ENCODE measurements at places on chromosomes 12 and 14.

DNA sequence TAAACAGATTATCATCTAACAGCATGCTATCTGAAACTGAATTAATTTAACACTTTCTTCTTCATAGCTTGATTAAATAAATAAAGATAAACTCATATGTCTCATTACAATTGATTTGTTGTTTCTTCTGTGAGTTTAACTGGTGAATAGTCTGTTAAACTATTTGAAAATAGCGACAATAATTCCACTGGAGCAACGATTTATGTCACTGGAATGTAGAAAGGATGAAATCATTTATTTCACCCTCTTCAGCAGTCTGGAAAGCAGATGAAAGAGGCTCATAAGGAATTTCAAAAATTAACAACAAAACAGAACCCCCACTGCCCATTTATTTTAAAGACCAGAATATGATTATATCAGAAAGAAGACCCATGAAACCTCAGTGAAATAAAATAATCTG, 1165.1 kb upstream of the USP15 start:
- DNase-seq = no peak

DNA sequence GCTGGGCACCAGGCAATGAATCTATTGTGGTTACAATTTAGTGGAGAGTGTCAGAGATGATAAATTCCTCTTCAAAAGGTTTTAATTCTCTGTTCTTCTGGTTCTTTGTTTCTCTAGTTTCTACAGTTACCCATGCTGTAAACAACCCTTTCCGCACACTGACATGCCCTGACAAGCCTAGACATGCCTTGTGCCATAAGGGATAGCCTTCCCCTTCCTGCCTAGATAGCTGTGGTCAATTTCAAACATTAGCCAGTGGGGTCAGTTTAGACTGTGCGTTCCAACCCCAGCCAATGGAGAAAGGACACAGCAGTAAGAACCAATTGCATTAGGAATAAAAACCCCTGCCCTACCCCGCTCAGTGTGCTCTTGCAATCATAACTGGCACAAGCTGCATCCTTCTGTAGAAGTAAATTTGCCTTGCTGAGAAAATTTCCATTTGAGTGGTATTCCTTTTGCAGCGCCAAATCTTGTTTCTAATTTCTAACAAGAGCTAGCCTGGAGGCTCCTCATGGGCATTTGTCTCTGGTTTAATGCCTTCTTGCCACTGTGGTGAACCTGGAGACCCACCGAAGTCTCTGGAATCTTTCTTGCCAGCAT, 6.4 kb downstream of the EDDM3A start:
- DNase-seq = no peak

GRCh38 chr12:96201272-96202227, 7.4 kb downstream of the ELK3 start:
- no peak for DNase-seq

- no peak for DNase-seq
These were observed 53.4 kb downstream of the RPH3A start for GRCh38 chr12:112844814-112845565.

DNA sequence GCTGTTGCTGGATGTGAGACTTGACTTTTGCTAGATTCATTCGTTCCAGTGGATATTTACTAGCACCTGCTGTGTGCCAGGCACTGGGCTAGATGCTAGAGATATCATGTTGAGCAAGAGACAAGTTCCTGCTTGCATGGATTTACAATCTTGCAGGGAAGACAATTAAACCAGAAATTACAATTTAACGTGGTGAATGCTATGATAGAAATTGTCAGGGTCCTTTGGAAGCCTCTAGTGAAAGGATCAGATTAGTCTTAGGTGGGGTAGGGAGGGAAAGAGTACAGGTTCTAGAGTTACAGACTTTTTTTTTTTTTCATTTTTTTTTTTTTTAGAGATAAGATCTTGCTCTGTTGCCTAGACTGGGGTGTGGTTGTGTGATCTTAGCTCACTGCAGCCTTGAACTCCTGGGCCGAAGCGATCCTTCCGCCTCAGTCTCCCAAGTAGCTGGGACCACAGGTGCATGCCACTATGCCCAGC, 36.7 kb downstream of the SPATS2 start:
- no peak for DNase-seq

GRCh38 chr12:13981990-13982389, 588 bp upstream of the GRIN2B start:
- DNase-seq = no peak

- DNase-seq = peak; percentile 56
These were observed 745 bp downstream of the CAND1 start for GRCh38 chr12:67269633-67270573.

DNA sequence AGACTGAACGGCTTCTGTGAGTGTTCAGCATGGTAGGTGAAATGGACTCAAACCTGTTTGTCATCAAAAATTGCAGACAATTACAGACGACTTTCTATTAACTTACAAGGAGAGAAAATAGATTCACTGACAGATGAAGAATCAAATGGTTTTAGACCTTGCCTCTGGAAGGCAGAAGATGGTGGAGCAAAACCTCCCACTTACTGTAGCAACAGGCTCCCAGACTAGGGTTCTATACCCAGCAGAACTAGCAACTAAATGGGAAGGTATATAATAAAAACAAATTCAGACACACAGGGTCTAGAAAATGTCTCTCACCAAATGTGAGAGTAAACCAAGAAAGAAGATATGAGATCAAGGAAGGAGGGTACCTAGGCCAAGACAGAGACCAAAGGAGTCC, 36.8 kb downstream of the RNF34 start:
- DNase-seq = no peak

- no peak for DNase-seq
These were observed 59.3 kb downstream of the DNAI7 start for GRCh38 chr12:25135531-25136154.

DNA sequence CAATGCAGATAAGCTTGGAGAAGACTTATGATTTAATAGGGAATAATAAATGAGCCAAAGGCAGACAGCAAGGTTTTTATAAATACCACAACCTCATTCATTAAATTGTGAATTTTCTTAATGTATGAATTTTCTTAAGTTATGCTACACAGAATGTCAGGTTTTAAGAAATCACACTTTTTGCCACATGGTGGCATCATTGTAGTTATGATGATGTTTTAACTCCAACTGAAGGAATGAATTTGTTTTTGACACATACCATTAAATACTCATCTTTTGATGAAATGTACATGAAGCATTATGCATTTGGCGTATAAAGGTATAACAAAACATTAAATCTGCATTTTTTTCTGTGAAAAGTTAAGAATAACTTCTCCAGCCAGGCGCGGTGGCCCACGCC, 524.1 kb upstream of the FBXO33 start:
- no peak for DNase-seq

- DNase-seq = no peak
These were observed 7.2 kb upstream of the DICER1 start for GRCh38 chr14:95164506-95164905.

DNA sequence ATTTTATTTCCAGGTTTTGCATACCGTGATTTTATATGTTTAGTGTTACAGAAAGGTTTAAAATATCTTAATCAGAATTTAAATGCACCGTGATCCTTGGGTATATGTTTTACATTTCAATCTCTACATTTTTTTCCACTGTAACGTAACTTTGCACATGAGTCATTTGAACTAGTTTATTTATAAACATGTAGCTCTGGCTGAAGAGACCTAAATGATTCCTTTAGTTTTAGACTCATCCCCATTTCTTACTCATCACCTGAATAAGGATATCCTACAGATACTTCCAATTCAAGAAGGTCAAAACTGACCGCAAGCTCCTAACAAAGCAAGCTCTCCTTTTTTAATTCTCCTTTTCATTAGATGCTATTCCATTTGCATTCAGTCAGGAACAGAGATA, 42.7 kb upstream of the SLC6A15 start:
- DNase-seq = no peak

DNA sequence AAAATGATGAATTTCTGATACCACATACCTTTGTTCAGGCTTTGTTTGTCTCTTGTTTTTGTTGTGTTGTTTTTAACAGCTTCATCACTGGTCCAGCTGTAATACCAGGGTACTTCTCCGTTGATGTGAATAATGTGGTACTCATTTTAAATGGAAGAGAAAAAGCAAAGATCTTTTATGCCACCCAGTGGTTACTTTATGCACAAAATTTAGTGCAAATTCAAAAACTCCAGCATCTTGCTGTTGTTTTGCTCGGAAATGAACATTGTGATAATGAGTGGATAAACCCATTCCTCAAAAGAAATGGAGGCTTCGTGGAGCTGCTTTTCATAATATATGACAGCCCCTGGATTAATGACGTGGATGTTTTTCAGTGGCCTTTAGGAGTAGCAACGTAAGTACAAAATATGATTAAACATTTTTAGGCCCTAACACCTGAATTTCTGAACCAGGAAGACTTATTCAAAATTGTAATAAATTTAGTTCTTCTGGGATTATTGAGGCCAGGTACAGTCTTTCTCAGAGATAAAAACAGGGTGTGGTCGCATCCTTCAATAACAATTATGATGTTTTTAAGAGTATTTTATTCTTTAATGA, 22.4 kb downstream of the RXYLT1 start:
- DNase-seq = no peak

- DNase-seq = no peak
These were observed 1.2 kb upstream of the GLIPR1L2 start for GRCh38 chr12:75389706-75390105.

DNA sequence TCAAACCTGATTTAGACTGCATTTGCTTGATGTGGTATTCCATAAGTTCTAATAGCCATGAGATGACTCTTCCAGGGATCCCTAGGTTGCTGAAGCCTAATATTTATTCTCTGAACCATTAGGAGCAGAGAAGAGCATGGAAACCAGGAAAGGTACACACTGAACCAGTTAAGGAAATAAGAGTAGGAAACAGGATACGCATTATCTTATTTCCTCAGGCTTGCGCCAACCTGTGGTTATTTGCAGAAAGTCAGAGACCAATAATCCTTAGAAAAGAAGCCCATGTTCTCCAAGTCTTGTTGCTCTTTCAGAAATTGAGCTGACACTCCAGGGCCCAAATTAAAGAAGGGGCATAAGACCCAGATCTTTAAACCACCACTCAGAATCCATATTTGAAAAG, 41.8 kb upstream of the SMUG1 start:
- no peak for DNase-seq

DNA sequence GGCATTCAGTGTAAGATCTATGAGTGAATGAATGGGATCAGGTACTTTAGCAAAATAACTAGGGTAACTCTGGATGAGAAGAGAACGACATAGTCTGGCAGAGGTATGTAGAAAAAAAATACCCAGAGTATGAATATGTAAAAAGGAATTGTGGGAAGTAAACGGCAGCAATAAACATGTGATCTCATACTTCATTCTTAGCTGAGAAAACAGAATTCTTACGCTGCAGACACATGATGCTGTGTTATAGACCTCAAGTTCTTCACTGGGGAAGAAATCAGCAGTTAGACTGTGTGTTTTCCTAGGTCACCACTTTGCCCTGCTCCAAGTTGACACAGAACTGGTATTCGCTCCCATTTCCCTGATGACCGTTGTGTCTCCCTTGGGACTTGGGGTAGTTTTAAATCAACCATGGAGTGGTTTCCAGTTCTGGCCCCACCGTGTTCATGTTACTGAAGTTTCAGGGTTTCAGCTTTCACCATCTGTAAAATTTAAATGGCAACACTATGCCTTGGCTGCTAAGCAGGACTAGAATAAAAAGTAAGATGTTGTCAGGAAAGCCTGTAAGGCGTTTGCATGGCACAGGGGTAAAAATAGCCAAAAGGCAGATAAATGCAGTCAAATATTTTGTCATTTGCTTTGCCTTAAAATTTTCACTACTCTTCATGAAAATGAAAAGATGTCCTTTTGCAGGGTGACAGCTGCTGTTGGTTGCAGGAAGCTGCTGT, 223.7 kb downstream of the PELI2 start:
- no peak for DNase-seq

- DNase-seq = no peak
These were observed 2.7 kb upstream of the SIVA1 start for GRCh38 chr14:104750056-104750752.

- no peak for DNase-seq
These were observed 26.7 kb downstream of the RILPL1 start for GRCh38 chr12:123506843-123507236.

- no peak for DNase-seq
These were observed 1108.8 kb upstream of the SEL1L start for GRCh38 chr14:82642425-82642824.

DNA sequence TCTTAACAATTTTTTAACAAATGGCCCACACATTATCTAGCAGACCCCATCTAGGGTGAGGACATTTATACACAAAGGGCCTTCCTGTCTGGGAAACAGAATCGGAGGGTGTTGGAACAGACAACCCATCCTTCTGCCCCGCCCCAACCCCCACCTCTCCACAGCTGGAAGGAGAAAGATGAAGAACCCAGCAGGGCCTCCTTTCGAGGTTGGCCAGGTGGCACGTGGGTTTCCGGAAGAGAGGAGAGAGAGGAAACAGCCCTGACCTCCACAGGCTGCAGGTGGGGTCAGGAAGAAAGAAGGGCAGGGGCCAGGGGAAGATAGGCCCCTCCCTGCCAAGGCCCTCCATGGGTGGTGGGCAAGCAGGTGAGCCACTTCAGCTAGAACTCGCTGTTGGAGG, 57.2 kb downstream of the LRRC74A start:
- no peak for DNase-seq

GRCh38 chr14:104893435-104894207, 28.6 kb downstream of the CEP170B start:
- DNase-seq = peak; percentile 9

DNA sequence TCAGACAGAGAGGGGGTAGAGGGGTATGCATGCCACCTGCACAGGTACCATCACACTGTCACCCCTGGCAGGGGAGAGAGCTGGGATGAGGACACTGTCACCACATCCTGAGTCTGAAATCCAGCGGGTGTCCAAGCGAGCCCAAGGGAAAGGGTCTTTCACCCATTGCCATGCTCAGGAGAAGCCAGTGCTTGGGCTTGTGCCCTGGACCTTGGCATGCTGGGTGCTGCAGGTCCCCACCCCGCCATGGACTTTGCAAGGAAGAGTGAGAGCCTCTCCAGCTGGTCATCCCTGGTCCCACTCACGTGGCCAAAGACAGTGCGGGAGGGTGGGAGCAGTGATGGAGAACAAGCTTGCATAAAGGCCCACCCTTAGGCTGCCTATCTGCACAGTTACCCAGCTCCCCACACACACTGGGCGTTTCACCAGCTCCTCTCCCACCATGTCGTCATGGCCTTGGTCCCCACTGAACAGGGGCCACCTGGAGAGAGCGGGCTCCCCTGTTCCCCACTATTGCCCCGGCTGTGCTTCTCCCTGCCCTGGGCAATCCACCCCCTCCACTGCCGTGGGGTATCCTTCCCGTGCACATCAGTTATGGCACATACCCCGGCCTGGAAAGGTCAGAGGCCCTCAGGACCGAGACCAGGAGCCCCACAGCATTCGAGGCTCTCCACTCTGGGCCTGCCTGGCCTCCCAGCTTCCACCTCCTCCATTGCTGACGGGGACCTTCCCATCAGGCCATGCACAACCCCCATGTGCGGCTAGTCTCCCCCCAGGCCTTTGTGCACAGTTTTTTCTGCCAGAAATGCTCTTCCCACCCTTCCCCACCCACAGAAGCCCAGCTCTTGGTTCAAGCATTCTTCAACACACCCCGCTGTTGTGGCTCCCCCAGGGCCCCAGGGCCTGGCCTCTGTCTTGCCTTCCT, 58.6 kb upstream of the BCL11B start:
- no peak for DNase-seq

All from activated naive CD4-positive, alpha-beta T cell treated with anti-CD3 and anti-CD28 coated beads, Interleukin-2, amount 50 U/mL, for 16 hours (primary cell).